ENCODE measurements at places on chromosomes 1 and 21. TPM values are rescaled to one million over a fixed set of nuclear protein-coding genes. Genes with fewer than 3 reads are reported as not detected.

Gene OLIG1
- total RNA-seq, result not detected

Gene LRRC3
- 0.25 TPM for total RNA-seq

Gene PCP4
- total RNA-seq, result not detected

Gene JAM2
- 0.93 TPM for total RNA-seq

Gene LDLRAD1
- not detected for total RNA-seq

Gene RIPPLY3
- not detected for total RNA-seq

Gene ZMYND12
- total RNA-seq, result 0.92 TPM

Gene ACOT11
- 5.4 TPM for total RNA-seq

Measured in aortic smooth muscle cell (primary cell).